Activated CD4-positive, alpha-beta T cell treated with anti-CD3 and anti-CD28 coated beads for 1 hour (primary cell): ENCODE measurements at places on chromosomes 7 and 10.

- no peak for DNase-seq
Measured at GRCh38 chr7:132518102-132518838, 58.0 kb downstream of the PLXNA4 start.

DNA sequence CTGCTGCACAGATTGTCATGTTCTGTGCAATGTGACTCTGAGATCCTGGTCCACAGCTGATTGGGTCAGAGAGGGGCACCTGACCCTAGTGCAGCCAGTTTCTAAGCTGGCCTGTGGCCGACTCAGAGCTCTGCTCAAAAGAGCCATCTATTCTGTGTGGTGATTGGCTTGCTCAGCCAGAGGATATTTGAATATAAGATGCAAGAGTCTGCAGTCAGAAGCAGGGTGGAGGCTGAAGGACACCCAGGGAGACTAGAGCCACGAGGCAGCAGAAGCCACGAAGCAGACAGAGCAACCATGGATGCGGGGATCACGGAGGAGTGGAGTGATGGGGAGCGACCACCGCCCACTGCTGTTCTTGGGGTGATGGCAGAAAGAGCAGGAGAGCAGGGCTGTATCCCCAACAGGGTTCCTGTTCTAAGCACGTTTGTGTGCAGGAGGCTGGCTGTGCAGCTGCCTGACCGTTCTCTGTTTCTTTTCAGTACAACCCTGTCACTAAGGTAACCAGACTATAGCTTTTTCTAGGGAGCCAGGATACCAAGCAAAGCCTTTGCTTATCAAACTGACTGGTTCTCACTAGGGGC lies 19.5 kb upstream of the RHEB start:
- DNase-seq = no peak

- DNase-seq = no peak
Measured at GRCh38 chr7:155878674-155879073, 66.4 kb upstream of the SHH start.

DNA sequence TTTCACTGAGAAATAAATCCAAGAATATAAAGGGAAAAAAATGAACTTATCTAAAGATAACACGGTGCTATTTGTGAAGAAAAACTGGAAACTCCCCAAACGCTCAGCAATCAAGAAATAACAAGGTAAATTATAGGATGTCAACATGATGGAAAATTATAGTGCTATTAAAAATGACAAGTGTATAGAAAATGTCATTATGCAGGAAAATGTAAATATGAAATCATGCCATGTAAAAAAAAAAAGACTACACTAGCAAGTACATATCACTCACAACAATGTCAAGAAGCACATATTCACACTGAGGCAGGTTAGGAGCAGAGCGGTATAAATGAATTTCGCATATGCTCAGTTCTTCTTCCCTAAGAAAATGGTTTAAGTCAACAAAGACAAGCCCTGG lies 27.7 kb downstream of the KLRG2 start:
- no peak for DNase-seq

DNA sequence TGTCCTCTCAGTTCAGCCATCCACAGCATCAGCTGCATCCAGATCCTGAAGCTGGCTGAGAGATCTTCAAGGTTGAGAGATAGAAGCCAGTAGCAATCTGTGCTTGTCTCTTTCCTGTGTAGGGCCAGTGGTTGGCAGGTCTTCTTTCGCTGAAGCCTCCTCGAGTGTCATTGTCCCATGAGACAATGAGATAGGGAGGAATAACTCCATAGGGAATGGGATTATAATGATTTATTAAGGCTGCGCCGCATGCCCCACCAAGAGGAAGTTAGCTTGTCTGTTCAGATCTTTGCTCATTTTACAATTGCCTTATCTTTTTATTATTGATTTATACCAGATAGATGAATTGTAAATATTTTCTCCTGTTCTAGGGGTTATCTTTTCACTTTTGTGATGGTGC lies 61.5 kb downstream of the MCMBP start:
- DNase-seq = no peak

DNA sequence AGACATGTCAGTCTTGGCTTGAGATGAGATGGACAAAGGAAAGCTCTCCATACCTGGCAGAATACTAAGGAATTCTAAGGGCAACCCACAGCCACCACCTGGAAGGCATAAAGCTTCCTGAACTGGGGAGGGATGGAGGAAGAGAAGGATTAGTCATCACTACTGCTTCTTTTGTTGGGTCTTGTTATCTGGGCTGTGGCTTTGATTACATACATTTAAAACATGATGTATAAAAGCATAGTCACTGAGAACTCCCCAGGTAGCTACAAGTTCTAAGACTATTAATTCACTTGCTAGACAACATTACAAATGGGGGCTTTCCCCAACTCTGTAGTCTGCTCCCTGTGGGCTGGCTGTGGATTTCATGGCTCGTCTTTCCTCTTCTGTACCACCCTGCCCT lies 58.2 kb downstream of the RBM33 start:
- DNase-seq = no peak

- DNase-seq = no peak
Measured at GRCh38 chr7:3000566-3000965, 43.1 kb downstream of the CARD11 start.

DNA sequence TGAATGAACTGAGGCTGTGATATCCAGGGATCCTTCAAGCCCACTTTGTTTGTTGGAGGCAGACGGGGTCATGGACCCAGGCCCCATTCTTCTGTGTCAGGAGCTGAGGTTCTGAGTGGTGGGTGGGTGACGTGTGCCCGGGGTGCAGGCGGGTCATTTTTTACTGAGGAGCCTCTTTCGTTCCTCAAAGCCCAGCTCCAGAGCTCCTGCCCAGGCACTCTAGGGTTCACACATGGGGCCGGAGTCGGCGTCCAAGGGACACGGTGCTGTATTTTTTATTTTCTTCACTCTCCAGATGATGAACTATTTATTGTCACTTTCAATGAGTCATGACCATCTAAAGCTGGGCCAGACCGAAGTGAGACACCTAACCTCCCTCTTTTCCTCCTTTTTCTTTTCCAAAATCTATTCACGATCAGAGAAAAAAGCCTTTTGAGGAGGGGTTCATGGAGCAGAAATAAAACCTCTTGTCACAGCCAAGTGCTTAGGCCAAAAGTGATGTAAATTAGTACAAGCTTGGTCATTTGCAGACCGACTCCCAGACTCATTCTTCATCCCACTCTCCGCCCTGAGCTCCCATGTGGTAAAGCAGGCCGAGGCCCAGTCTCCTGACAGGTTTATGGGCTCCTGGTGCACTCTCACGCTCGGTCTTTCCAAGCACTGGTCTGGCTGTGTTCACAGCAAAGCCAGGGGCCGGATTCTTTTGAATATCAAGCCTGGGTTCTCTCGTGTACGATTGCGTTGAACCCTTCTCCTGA lies 41.4 kb upstream of the PITRM1 start:
- no peak for DNase-seq

DNA sequence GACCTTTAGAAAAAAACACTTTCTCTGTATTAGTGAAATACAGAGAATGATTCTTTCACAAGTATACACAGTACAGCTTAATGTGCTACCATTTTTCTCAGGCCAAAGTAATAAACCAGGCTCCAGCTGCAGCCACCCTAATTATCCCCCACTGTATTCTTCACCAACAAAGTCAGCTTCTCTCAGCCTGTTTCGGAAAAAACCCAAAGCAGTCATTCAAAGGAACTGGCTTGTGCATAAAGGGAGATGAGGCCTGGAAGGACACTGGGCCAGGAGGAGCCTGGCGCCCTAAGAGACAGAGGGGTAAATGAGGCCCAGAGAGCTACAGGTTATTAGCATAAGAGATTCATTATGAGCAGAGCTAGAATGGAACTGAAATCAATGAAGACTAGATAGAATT lies 9.2 kb downstream of the USP54 start:
- DNase-seq = no peak

GRCh38 chr10:80066809-80067208 lies 11.7 kb upstream of the TMEM254 start:
- DNase-seq = no peak

DNA sequence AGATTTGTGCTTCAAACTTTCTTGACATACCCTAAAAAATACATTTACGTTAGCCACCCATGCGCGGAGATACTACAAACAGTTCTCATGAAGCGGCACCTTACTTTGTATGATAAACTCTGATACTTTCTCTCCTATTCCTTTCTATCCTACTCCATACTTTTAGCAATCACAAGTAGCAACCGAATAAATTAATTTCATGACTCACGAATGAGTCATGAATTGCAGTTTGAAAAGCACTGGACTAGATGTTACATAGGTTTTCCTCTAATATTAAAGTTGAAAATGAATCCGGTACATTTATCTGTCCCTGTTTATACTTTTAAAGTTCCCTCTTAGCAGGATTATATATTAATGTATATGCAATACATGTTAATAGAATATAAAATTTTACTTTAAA lies 67.6 kb downstream of the CUBN start:
- DNase-seq = no peak

DNA sequence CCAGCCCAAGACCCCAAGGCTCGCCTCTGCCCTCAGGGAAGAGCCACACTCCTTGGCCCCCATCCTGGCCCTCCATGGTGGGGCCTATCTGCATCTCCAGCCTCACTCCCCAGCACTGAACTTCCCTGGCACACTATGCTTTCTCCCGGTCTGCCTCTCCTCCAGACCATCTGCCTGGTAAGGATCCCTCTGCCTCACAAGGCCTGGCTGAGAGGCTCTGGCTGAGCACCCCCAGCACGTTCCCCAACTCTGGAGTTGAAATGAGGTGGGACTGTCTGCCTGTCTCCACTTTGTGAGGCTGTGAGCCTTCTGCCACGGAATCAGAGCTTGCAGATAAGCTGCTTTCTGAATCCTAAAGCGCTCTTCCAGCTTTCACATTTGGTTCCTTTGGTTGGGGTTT lies 220.7 kb downstream of the TNS3 start:
- no peak for DNase-seq
